ENCODE measurements at places on chromosomes 7 and 10.

- no peak for DNase-seq
Measured at GRCh38 chr7:2210551-2211258, 22.0 kb downstream of the MAD1L1 start.

- DNase-seq, result peak; percentile 19
Measured at GRCh38 chr10:77004917-77005564, 632.6 kb downstream of the KCNMA1 start.

GRCh38 chr7:82443547-82444219, at the start of gene CACNA2D1:
TSS of gene CACNA2D1 (minus strand) at chr7:82443777.
- no peak for DNase-seq

- DNase-seq, result no peak
Measured at GRCh38 chr10:91576096-91576545, 56.8 kb downstream of the PPP1R3C start.

DNA sequence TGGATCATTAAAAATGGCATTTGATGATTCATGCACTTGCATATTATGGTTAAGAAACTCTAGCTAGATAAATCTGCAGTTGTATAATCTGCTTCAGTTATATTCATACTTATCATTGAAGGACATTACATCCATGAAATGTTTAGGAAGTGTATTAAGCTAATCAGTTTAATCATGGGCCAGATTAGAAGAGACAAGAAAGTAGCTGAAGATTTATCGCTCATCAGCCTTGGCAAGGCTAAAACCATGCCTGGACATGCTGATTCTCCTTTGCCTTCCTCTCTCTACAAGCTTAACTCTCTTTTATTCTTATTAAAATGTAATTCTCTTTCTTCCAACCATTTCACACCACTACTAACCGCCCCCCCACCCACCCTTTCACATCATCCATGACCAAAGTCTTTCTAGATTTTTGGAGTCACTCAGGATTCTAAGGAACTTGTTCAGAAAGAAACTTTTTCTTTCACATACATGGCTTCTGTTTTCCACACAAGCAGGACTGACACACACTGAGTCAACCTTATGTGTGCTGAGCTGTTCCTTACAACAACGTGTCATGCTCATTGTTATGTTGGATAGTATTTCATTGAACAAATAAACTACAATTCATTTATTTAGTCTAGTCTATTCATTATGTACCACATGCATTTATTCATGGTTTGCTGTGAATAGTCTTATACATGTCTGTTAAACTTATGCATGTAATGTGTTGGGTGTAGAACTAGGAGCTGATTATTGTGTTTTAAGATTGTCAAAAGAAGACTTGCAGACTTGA, 227.3 kb upstream of the SP8 start:
- DNase-seq, result no peak

GRCh38 chr10:18211862-18212261, 71.6 kb downstream of the CACNB2 start:
- no peak for DNase-seq

GRCh38 chr10:16280595-16280994, 156.2 kb upstream of the PTER start:
- DNase-seq, result no peak

- no peak for DNase-seq
Measured at GRCh38 chr7:94477878-94478277, 31.7 kb upstream of the CASD1 start.

- no peak for DNase-seq
Measured at GRCh38 chr7:84138411-84138810, 56.2 kb downstream of the SEMA3A start.

- DNase-seq, result no peak
Measured at GRCh38 chr7:1603346-1604225, 33.8 kb upstream of the PSMG3 start.

DNA sequence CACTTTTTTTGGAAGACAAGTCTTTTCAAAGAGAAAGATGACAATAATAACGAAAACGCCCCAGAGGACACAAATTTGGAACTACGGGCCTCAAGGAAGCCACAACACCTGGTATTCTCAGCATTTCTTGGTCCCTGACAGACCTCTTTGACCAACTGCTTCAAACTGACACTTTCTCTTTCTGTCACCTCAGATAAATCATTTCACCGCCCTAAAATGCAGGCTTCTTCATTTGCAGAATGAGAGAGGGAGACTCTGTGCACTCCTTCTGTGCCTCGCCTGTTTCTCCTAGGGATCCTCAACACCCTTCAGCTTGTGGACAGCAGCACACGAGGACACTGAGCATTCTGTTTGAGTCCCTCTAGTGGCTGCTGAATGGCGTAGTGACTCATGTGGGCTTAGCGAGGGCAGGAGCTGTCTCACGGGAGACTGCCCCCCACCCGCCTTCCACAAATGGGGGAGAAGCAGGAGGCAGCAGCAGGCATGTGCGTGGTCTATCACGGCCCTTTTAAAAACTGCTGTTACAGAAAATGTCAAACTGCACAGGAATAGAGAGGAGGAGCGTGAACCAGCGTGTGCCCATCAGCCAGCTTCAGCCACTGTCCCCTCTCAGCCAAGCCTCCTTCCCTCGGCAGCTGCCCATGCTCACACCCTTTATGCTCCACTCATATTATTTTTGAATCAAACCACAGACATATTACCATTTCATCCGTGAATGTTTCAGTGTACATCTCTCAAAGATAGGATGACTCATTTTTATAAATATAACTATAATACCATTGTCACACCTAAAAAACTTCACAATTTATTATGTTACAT, 41.4 kb downstream of the GSDME start:
- no peak for DNase-seq

DNA sequence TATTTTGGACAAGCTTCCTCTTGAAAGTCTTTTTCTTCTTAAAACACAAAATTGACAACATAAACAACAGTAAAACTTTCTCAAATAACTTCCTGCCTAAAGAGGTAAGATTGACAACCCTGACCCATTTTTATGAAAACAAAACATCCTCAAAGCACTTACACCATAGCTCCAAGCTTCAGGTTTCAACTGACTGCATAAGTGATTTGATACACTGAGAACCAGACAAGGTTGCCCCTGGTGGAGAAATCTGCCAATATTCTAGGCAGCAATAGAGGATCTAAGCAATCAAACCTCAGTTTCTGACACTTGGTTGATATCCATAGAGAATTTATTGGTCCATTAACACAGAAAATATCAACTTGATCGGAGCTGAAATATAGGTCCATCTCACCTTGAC, 147.8 kb downstream of the ELAPOR2 start:
- DNase-seq, result no peak

- no peak for DNase-seq
Measured at GRCh38 chr7:132183781-132184380, 392.4 kb downstream of the PLXNA4 start.

- DNase-seq, result peak; percentile 53
Measured at GRCh38 chr7:7176406-7177043, 5.8 kb upstream of the C1GALT1 start.

DNA sequence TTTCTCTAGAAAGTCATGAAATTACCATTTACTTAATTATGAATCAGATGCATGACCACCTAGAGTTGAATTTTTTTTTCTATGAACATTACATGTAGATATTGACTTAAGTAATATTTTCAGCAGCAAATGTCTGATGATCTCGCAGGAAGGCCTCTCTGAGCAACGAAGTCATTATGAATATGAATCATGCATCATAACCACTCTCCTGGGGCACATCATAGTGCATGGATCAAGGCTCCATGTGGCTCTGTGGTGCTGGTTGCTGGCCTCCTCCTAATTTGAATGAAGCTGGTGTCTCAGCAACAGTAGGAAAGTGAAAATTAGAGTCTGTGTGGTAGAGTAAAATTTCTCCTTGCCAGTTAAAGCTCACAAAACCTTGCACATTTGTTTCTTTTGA, 121.4 kb upstream of the INHBA start:
- no peak for DNase-seq

DNA sequence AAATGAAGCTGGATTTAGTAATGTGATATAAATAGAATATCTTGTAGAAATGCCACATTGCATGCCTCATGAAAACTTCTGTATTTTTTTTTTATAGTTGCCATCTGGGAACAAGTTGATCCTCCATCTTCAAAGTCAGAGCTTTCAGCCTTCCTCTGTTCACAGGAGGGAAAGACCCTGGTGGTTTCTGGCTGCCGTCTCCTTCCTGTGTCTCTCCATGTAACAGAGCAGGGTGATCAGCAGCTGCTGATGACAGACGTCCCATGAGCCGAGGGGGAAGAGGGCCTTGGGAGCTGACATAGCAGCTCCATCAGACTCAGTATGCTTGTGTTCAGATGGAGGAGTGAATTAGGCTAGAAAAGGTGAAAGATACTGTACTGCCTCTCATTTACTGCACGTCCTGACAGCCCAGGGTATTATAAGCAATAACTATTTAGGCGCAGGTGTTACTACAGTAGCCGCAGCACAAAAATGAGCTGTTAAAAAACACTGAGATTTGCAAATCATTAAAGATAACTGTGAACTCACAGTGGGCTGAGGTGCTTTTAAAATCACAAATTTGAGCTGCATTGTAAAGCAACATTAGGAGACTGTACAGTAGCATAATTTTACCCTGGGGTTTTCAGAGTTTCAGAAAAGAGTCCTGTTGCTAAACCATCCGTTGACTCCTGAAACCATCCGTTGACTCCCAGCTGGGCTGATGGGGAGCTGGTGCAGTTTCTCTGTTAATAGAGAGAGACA, 103.3 kb downstream of the CFAP58 start:
- no peak for DNase-seq

Measured in AML-193 (cell line).